ENCODE measurements at places on chromosomes 7 and 10. TPM values are rescaled to one million over a fixed set of nuclear protein-coding genes. Genes with fewer than 3 reads are reported as not detected.
A peak's percentile ranks its signal among the peaks of the same experiment; 100 is the strongest.

AKR1C8 gene
- not detected for total RNA-seq

SOSTDC1 gene
- total RNA-seq = 0.36 TPM

HYAL4 gene
- total RNA-seq = not detected

BAIAP2L1 gene
- total RNA-seq = 3.0 TPM

EN2 gene
- 0.14 TPM for total RNA-seq

CHAT gene
- total RNA-seq = not detected

MMS19 gene
- total RNA-seq = 37.9 TPM

BICC1 gene
- 7.9 TPM for total RNA-seq

- H3K27ac ChIP-seq = no peak overlapping the region
- H3K27me3 ChIP-seq = no peaks in the 10 kb centered on the region
- no peaks in the 10 kb centered on the region for H3K36me3 ChIP-seq
- H3K4me3 ChIP-seq = no peak overlapping the region
- H3K4me1 ChIP-seq = no peaks in the 10 kb centered on the region
- no peak for DNase-seq
These were observed 35.5 kb downstream of the COA1 start for GRCh38 chr7:43693687-43694398.

DNA sequence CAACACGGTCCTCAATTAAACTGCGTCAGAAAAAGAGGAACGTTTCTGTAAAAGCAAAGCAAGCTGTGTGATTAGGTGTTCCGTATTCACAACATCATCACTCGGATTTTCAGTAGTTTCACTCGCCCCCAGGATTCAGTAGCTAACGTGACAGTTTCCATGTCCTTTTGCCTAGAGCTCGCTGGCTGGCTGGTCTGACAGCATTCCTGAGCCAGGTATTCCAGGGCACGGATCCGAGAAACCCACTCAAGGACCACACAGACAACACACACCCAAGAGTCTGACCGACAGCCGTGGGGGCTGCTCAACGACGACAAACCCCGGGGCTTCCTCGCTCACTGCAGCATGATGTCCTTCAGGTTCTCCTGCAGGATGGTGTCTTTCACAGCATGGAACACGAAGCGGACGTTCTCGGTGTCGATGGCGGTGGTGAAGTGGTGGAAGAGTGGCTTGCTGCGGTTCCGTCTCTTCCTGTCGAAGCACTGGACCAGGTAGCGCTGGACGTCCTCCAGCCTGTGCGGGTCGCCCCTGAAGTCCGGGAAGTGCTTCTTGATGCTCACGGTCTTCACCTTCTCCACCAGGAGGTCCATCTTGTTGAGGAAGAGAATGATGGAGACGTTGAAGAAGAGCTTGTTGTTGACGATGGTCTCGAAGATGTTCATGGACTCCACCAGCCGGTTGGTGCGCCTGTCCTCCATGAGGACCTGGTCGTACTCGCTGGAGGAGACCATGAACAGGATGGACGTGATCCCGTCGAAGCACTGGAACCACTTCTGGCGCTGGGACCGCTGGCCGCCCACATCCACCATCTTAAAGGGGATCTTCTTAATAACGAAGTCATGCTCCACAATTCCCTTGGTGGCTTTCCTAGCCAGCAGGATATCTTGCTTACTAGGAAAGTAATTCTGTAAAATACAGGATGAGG, 43.1 kb downstream of the AMZ1 start:
- H3K27ac ChIP-seq = peak overlapping the region; percentile 90
- DNase-seq = peak; percentile 66
- no peaks in the 10 kb centered on the region for H3K27me3 ChIP-seq
- H3K36me3 ChIP-seq = no peaks in the 10 kb centered on the region
- H3K4me1 ChIP-seq = peaks cover 67% of the 10 kb centered on the region

DNA sequence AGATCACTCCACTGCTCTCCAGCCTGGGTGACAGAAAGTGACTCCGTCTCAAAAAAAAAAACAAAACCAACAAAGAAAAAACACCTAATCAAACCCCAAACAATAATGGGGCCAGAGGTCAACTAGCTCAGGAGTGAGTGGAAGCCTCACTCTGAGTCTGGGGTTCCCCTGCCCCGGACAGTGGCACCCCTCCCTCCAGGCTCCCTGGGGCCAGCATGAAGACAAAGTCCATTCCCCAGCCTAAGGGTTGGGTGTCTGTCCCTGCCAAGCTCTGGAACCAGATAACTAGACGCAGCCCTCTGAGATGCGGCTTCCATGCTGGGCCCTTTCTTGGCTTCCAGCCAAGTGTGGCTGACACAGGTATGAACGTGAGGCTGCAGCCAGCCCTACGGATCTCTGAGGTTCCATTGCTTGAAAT, 1.7 kb upstream of the FUOM start:
- DNase-seq = no peak
- H3K36me3 ChIP-seq = peaks cover 31% of the 10 kb centered on the region

DNA sequence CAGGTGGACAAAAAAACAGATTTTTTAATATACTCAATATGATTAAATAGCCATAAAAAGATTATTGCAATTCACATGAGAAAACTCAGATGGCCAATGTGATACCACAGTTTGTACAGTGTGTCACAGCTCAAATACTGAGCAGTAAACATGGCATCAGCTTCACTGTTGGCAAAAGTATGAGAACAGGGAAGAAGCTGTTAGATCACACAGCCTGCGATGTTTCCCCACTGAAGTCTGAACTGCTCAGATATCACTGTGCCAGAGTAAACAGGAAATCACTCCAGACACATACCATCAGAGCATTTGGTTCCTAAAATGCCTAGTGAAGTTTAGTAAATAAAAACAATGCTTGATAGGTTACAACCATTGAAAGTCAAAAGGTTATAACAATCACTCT, 347.8 kb downstream of the ETV1 start:
- no peak overlapping the region for H3K27ac ChIP-seq
- no peaks in the 10 kb centered on the region for H3K4me1 ChIP-seq
- no peak for DNase-seq
- no peaks in the 10 kb centered on the region for H3K36me3 ChIP-seq

- H3K4me1 ChIP-seq = no peaks in the 10 kb centered on the region
- no peaks in the 10 kb centered on the region for H3K36me3 ChIP-seq
- no peaks in the 10 kb centered on the region for H3K27me3 ChIP-seq
- no peak for DNase-seq
- H3K4me3 ChIP-seq = no peak overlapping the region
These were observed 165.9 kb downstream of the ABCA13 start for GRCh38 chr7:48337012-48337621.

DNA sequence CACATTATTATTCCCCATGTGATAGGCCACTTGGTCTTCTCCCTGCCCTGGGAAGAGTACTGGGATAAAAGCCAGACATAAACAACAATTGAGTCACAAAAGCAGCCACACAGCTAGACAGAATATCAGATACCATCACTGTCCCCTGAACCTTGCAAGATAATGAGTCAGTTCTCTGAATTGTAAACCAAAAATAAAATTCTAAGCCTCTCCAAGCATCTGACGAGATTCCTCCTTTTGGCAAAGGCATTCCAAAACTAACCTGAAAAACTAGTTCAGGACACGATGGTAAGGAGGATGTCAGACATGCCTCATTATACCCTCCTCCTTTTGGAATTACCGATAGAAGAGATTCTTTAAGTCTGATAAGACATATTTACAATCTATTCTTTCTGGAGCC, 450.7 kb downstream of the HTR7 start:
- H3K4me1 ChIP-seq = no peaks in the 10 kb centered on the region
- H3K27ac ChIP-seq = no peak overlapping the region
- DNase-seq = no peak
- no peak overlapping the region for H3K4me3 ChIP-seq
- H3K36me3 ChIP-seq = no peaks in the 10 kb centered on the region

GRCh38 chr7:158322616-158323530, 264.8 kb downstream of the PTPRN2 start:
- H3K4me3 ChIP-seq = no peak overlapping the region
- DNase-seq = no peak
- no peaks in the 10 kb centered on the region for H3K4me1 ChIP-seq
- no peak overlapping the region for H3K27ac ChIP-seq
- peaks cover 18% of the 10 kb centered on the region for H3K27me3 ChIP-seq
- no peaks in the 10 kb centered on the region for H3K36me3 ChIP-seq

GRCh38 chr10:11757821-11758463, 15.8 kb downstream of the ECHDC3 start:
- H3K36me3 ChIP-seq = peaks cover 22% of the 10 kb centered on the region
- no peaks in the 10 kb centered on the region for H3K4me1 ChIP-seq
- no peaks in the 10 kb centered on the region for H3K27me3 ChIP-seq
- H3K27ac ChIP-seq = peak overlapping the region; percentile 55

DNA sequence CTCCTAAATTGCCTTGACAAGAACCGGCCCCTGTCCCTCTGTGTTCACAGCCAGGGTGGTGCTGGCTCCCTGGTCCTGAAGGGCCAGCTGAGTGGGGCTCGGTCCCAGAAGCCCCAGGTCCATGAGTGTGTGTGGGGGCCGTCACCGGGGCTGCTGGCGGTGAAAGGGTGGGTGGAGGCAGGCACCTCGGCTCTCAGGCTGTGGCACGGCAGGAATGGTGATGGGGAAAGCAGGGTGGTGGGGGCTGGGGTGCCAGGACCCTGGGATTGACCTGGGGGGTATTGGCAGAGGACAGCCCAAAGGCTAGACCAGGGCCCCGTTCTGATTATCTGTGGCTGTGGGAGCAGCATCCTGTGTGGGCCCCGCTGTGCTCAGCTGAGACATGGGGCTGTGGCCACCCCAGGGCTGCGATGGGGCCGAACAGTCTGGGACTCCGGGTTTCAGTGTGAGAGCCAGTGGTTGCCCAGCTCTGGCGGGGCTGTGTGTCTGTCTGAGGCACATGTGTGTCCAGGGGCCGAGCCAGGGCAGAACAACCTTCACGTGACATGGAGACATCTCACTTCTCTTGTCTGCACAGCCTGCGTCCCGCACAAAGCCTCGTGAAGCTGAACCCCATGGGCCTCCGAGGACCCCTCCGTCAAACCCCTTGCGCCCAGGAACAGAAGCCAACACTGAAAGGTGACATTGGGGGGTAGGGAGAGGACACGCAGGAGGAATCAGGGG, 144.2 kb downstream of the ELFN1 start:
- H3K27me3 ChIP-seq = no peaks in the 10 kb centered on the region
- DNase-seq = no peak
- peaks cover 17% of the 10 kb centered on the region for H3K4me1 ChIP-seq
- H3K36me3 ChIP-seq = no peaks in the 10 kb centered on the region

DNA sequence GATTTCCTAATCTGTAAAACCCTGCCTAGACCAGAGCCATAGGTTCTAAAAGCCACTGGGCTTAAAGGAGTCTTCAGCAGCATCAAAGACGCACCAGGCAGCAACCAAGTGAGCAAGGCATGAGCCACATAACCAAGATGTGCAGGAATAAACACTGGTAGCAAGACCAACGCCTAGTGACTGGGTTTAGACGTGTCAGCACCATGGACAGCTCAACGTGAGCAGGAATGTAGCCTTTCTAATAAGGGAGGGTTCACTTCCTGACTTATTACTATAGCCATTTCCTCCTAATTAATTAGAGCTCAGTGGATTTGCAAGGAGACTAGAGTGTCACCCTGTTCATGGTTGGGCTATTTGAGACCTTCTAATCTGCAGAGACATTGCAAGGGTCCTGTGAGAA, 223.7 kb downstream of the LHFPL3 start:
- no peaks in the 10 kb centered on the region for H3K27me3 ChIP-seq
- H3K36me3 ChIP-seq = no peaks in the 10 kb centered on the region
- no peak for DNase-seq
- no peak overlapping the region for H3K4me3 ChIP-seq

DNA sequence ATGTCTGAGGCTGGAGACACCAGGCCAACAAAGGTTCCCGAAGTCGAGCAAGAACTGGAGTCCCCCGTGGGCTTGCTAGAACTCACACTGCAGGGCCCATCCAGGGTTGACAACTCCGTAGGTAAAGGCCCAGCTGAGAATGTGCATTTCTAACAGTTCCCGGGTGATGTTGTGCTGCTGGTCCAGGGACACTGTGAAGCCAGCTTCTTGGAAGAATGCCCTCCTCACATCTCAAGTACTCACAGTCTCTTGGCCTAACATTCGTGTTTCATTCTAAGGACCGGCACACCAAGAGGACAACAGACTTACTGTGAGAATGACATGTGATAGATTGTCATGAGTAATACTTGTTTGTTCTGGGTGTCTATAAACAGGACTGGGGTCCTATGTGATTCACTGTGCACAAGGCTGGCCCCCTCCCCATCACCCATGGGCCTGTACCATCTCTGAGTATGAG, 682.3 kb upstream of the IGFBP3 start:
- DNase-seq = peak; percentile 82
- peaks cover 33% of the 10 kb centered on the region for H3K4me1 ChIP-seq
- H3K27ac ChIP-seq = peak overlapping the region; percentile 87
- H3K4me3 ChIP-seq = no peak overlapping the region
- H3K27me3 ChIP-seq = no peaks in the 10 kb centered on the region
- no peaks in the 10 kb centered on the region for H3K36me3 ChIP-seq

GRCh38 chr10:98423691-98424120, 8.7 kb upstream of the PYROXD2 start:
- no peaks in the 10 kb centered on the region for H3K27me3 ChIP-seq
- peaks cover 5% of the 10 kb centered on the region for H3K36me3 ChIP-seq
- DNase-seq = peak; percentile 45
- H3K4me3 ChIP-seq = no peak overlapping the region
- H3K27ac ChIP-seq = no peak overlapping the region

- H3K27ac ChIP-seq = peak overlapping the region; percentile 53
- no peaks in the 10 kb centered on the region for H3K27me3 ChIP-seq
These were observed 18.1 kb upstream of the TRIM8 start for GRCh38 chr10:102626026-102626685.

All from sigmoid colon (tissue), 7 donors.